ENCODE measurements at places on chromosomes 11 and 22.
A peak's percentile ranks its signal among the peaks of the same experiment; 100 is the strongest.

GRCh38 chr11:44006917-44007361 lies 40.8 kb upstream of the ACCSL start:
- DNase-seq = no peak

DNA sequence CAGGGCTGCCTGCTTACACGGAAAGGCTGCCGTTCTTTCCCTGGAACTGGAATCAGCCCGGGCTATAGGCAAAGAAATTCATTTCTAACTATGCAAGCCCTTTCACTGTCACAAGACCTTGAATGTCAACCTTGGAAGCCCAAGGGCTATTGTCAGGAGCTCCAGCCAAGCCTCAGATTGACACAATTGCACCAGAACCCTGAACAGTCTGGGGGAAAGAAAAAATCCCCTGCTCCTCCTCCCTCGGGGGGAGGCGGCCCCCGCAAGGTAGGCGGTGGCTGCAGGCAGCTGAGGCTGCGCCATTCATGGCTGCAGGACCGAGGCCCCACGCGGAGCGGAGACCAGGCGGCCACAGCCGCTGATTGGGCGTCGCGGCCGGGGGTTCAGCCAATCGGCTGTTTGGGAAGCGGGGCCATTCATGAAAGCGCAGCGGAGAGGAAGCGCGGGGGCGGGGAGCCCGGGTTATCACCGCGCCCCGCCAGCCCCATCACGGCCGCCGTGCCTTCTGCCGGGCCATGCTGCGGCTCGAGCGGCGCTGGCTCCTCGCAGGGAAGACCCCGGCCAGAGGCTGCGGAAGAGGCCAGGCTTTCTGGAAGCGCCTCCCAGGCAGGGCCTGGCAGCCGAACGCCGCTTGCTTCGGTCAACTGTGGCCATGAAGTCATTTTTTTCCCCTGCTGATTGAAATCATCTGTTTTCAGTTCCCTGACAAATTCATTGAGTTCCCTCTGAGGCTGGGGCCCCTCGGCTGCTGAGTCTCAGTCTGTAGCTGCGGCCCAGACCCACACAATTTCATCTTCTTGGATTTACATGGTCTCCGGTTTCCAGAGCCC lies 38.1 kb upstream of the LINC01488 start:
- peak; percentile 91 for DNase-seq

- no peak for DNase-seq
Observed at GRCh38 chr22:49598338-49598737, 229.3 kb downstream of the BRD1 start.

GRCh38 chr11:72953637-72954036 lies 139.4 kb downstream of the ATG16L2 start:
- peak; percentile 68 for DNase-seq

DNA sequence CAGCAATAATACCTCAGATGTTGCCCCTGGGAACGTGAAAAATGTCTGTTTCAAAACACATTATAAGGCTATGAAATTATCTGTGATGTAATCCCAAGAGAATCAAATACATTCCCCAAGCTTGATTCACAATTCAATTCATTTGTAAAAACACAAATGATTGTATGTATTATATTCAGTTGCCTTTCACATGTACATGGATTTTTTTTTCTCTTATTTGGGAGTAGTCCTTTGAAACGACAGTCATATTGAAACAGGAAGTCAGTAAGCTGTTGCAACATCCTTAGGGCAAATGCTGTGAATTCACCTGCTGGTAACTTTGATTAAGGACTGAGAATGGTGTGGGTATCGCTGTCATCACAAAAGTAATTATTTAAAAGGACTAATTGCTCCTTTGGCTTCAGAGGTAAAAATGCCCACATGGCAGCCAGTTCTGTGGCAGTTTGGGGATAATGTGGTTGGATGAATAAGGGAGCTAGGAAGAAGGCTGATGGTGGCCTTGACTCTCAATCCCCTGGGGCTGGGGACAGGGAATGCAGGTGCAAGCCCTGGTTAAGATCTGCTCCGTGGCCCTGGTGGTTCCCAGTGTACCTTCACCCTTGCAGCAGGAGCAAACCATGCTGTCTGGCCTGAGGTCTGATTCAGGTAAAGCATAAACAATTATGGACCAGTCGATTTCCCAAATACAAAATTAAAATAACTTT lies 13.2 kb downstream of the EHF start:
- peak; percentile 79 for DNase-seq

DNA sequence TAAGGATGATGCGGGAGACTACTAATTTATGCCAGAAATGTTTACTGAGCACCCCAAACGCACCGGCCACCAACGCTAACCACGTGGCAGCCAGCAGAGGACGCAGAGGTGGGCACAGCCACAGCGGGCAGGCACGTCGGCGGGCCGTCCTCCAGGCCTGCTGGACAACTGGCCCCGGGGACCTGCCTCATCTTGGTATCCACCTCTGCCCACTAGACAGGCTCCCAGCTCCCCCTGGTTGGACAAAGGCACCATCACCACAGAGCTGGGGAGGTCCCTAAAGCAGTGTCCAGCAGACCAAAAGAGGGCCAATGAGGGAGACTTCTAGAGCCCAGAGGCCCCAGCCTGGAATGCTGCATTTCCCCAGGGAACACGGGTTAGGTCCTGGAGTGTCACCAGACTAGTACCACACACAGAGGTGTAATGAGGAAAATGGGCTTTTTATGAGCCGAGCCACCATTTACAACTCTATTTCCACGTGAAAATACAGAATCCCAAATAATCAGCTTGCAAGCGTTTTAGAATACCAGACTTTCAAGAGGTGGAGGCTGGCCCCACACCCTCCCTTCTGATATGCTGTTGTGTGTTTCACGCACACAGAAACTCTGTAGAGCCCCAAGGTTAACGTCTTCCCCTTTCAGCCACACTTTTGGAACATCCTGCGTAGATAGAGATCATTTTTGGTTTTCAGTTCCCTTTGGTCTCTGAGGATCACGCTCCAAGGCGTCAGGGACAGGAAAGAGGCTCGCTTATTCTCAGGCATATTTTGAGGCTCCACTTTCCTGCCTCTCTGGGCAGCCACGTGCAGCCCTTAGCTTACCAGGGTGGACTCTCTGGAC lies 23.7 kb upstream of the BID start:
- no peak for DNase-seq
